ENCODE measurements at places on chromosomes 13 and 19.

GRCh38 chr13:33031277-33031676 lies 15.1 kb downstream of the KL start:
- no peak for DNase-seq

DNA sequence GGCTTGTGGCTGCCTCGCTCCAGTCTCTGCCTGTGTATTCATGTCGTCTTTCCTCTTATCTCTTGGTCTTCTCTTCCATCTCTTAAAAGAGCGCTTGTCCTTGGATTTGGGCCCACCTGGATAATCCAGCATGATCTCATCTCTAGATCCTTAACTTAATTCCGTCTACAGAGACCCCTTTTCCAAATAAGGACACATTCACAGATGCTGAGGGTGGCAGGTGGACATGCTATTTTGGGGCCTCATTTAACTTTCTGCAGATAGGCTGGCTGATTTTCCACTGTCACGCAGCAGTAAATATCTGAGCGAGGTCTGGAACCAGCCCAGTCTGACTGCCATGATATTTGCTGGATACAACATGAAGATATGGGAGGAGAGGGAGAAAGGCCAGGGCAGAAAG lies 41.5 kb upstream of the TSHZ3 start:
- DNase-seq = no peak

DNA sequence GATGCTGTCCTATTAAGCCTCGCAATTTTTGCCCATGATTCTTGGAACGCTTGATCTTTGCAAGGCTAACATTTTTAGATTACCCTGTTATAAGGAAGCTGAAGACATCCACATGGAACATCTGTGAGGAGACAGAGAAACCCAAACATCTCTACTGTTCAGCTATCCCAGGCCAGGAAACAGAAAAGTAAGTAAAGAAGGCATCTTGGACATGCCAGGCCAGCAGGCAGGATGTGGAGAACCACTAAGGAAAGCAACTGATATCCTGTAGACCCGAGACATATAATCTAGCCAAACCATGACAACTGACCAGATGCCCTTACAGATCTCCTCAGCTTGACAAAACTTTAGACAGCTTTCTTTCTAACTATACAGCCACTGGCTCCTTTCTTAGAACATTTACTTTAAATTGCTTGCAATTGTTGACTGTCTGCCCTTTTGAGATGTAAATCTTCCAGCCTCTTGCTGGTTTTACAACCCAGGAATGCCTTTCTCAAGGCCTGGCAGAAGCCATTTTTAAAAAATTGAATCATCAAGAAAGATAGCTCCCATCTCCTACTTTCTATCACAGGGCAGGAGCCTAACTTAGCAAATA lies 255.8 kb upstream of the DACH1 start:
- no peak for DNase-seq

GRCh38 chr19:28242317-28242927 lies 970.5 kb downstream of the UQCRFS1 start:
- DNase-seq = no peak

GRCh38 chr19:48445256-48445605 lies 552 bp upstream of the GRWD1 start:
- no peak for DNase-seq

All from stimulated activated CD4-positive, alpha-beta T cell treated with anti-CD3 and anti-CD28 coated beads, Interleukin-12 subunit alpha, Interleukin-12 subunit beta, amount 100 ng/mL, for 4 hours (primary cell).